Activated naive CD8-positive, alpha-beta T cell treated with anti-CD3 and anti-CD28 coated beads, Interleukin-2, amount 10 ng/mL, durations not matched to agents 7 days and 5 days (primary cell): ENCODE measurements at places on chromosomes 1 and 21.

DNA sequence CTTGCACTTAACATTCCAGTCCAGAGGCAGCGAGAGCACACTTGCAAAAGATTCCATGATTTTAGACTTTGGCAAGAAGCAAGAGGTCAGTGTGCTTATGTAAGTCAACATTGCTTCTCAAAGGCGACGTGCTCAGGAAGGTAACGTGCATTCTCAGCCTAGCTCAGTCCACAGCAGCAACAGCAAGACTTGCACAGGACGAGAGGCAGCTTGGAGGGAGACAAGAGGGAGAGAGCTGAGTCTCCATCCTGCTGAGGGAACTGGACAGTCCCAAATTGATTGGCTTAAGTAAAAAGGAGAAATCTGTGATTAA is 56.5 kb downstream of the PTP4A2 start:
- no peak for DNase-seq

DNA sequence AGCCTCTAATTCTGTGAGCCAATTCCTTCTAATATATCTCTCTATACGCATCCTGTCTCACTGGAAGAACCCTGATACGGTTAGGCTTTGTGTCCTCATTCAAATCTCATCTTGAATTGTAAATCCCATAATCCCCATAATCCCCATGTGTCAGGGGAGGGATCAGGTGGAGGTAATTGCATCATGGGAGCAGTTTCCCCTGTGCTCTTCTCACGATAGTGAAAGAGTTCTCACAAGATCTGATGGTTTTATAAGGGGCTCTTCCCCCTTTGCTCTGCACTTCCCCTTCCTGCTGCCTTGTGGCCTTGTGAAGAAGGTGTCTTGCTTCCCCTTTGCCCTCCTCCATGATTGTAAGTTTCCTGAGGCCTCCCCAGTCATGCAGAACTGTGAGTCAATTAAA is 116.1 kb downstream of the MRPS6 start:
- no peak for DNase-seq

- DNase-seq: no peak
These were observed 2.0 kb upstream of the TRAPPC3 start for GRCh38 chr1:36151134-36151844.

GRCh38 chr1:165543532-165544438 is at the start of gene LRRC52:
Gene LRRC52 (plus strand): TSS chr1:165544000. CDS start chr1:165544297, 297 bp downstream.
- DNase-seq: no peak

GRCh38 chr1:94408104-94408830 is 9.9 kb upstream of the ABCD3 start:
- DNase-seq: no peak

- no peak for DNase-seq
These were observed 276.9 kb upstream of the SNX7 start for GRCh38 chr1:98384461-98385141.

DNA sequence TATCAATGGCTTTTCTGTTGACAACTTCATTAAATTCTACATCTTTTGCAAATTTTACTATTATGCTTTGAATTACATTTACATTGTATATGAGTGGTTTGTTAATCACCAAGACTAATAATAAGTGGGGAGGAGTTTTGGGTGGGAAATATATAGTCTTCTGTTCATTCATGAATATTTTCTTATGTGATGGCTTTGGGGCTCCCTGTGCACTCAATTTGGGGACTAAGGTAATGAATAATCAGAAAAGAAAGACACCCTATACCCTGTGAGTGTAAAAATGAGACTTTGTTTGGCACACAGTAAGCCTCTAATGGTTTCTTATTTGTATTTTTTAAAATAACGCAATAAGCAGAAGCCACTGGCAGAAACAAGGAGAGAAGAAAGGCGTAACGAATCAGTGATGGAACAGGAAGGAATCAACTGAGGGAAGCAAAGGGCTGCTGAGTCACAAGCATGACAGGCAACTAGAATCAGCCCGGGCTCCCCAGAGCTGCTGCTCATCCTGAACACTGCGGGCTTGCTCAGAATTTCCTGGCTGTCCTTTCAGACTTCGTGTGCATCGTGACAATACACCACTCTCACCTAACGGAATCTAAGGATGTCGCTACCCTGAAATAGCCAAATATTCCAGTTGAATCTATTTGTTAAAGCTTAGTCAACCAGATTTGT is 20.8 kb upstream of the RGS2 start:
- DNase-seq: no peak

DNA sequence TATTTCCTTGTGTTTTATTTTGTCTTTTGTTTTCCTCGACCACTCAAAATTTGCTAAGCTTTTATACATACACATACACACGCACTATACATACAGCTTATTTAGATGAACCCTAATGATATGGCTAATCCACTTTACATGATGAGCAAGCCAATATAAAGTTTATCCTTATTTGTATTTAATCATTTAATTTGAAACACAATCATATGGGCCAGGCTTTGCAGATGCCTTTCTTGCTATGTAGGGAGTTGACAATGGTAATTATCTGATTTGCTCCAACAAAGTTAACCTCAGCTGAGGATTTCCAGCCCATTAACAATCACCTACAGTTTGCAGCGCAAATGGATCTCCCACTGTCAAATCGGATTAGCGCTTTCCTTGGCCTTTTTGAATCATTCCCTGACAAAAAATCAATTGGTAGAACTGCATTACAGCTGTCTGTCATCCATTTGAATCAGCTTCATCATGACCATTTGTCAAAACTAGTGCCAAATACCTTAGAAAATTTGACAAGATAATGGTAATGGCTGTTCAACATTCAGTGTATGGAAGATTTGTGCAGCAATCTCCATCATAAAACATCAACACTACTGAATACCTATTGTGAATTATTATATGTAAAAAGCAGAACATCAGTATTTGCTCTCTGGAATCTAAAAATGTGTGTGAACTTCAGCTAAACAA is 352.6 kb downstream of the MRPL39 start:
- DNase-seq: no peak

GRCh38 chr1:14516974-14517840 is 81.3 kb upstream of the KAZN start:
- no peak for DNase-seq

- no peak for DNase-seq
These were observed 67.6 kb downstream of the MTR start for GRCh38 chr1:236862615-236863211.

DNA sequence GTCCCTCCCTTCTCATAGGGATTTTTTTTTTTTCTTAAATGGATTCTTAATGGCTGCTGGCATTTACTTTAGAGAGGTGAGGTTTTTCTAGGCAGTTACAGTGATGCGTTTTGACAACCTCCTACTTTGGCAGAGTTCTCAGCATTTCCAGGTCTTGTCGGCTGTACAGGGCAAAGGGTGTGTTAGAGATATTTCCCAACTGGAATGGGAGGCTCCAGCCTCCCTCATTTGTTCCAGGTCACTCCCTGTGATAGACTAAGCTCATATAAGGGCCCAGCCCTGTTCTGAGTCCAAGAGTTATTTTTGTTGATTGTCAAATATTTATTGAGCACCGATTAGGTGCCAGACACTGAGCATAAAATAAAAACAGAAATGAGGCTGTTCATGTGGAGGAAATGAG is 7.6 kb upstream of the XKR8 start:
- no peak for DNase-seq

DNA sequence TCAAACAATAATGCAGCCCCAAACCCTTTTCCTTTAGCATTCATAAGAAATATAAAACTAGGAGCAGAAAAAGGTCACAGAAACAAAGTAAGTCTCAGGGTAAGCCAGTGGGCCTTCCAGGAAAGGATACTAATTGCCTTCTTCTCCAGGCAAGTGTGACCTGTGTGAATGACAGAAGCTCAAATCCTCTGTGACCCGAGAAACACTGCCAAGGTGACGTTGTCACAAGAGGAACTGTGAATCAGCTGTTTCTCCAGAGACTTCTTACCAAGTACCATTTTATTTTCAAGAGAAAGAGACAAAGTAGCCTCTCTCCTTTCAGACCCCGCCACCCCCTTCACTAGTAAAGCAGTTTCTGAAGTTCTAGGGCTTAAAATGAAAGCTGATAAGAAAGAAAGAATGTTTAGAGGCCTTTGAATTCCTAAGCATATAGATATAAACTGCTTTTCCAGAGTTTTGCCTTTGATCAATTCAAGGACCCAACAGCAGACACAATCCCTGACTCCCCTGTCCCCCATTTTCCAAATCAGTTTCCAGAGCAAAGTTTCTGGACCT is 155.6 kb downstream of the NUF2 start:
- DNase-seq: no peak

DNA sequence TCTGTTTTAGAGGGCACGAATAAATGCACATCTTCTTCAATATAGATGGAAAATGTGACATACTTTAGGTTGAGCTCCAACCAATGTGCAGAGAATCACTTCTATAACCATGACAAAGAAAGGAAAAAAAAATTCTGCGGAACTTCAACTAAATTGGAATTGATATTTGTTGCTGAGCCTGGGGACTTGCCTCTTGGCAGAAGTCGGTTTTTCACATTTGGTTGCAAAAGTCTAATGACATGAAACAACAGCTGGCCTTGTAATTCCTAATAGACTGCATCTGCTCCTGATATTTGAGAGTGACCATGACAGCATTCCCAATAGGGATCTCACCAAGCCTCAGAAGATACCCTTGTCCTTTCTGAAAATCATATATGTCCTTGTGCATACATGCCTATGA is 112.8 kb downstream of the PRRX1 start:
- DNase-seq: no peak

GRCh38 chr1:55717111-55717510 is 501.9 kb upstream of the USP24 start:
- DNase-seq: no peak

GRCh38 chr1:57164584-57164983 is 198.8 kb upstream of the C8B start:
- DNase-seq: no peak

DNA sequence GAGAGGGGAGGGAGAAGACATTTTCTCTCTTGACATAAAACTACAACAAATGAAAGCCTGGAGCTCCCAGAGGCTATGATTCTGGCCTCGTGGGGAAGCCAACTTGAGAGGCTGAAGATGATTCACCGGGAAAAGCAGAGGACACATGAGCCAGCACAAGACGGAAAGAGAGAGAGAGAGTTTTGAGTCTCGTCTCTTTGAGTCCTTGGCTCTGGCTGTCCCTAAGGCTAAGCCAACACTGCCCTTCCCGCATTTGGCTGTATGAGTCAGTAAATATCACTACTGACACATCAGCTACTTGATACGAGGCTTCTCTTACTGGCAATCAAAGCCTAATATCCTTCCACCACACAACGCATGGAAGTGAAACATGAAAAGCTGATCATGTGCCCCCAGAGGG is 95.5 kb downstream of the GRIK3 start:
- no peak for DNase-seq

DNA sequence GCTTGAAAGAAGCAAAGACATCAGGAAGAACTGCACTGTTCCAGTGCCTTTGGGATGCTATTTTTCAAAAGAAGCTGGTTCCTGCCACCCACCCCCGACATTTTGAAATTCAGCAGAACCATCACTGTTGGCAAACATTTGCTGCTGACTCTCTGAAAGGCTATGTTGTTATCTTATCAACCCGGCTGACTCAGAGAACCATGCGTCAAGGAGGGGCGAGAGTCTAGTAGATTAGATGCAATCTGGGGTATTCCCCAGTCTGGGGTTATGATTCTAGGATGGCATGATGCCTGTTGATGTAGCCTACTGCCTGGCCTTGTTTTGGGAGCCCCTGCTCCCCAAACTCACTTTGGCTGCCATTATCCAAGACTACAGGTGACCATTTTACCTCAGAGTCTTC is 267.8 kb upstream of the RUNX1 start:
- no peak for DNase-seq

- DNase-seq: no peak
These were observed 687.0 kb downstream of the ADGRL2 start for GRCh38 chr1:82487778-82488177.

GRCh38 chr1:224377676-224378006 is 21.0 kb downstream of the CNIH4 start:
- no peak for DNase-seq

DNA sequence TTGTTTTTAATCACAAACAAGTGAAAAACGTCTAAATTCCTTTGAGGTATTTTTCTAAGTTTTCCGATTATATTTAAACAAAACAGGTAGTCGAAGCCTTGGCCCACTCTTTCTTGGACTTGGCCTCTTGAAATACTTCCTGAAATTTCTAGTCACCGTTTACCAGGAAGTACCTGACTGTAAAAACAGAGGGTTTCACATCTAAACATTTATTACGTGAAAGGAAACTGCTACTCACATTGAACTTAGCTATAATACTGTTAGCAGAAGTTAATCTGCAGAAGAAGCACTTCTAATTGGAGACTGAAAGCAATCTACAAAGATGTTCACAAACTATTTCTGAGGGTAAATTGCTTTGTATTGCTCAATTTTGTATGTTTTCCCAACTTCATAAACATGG is 526.0 kb upstream of the ADGRL4 start:
- no peak for DNase-seq

DNA sequence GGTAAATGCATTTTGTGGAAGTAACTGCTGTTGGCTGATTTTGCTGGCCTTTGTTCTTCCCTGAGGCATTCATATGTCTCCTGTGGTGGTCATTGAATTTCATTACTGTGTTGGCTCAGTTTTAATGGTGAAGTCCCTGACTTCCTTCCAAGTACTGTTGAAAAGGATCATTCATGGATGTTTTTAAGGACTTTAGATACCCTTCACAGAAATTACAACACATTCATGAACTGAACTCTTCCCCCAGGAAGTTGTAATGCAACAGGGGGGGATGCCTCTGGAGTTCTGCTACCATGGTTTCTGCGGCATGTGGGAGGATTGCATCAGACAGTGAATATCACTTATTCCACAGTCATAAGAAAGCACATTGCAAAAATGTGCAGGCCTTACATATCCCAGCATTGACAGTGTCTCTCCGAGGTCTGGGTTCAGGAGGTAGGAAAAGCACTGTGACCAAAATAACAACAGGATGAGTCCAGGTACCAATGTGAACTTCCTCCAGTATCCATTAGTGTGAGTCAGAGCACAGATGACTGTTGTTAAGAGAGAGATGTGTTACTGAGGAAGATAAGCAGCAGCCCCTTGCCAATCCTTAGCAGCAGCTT is 2.1 kb upstream of the RAB3GAP2 start:
- no peak for DNase-seq
